Uterus (tissue), 4 donors: ENCODE measurements at places on chromosomes 3 and 15. TPM values are rescaled to one million over a fixed set of nuclear protein-coding genes. Genes with fewer than 3 reads are reported as not detected.

- no peak for DNase-seq
Measured at GRCh38 chr3:149388001-149388440, 10.6 kb upstream of the TM4SF1 start.

STRA6 gene
- not detected for total RNA-seq

- no peak for DNase-seq
Measured at GRCh38 chr3:87175732-87176131, 51.4 kb upstream of the CHMP2B start.

ABHD2 gene
- total RNA-seq = 27.4 TPM

- DNase-seq = no peak
Measured at GRCh38 chr15:36271048-36271447, 308.4 kb upstream of the CDIN1 start.
